T-helper 2 cell treated with Interferon-gamma antibody and Interleukin-4, amounts not matched to agents 5 μg/mL and 100 μg/mL, for 36 hours (primary cell): ENCODE measurements at places on chromosomes 7 and 10.

DNA sequence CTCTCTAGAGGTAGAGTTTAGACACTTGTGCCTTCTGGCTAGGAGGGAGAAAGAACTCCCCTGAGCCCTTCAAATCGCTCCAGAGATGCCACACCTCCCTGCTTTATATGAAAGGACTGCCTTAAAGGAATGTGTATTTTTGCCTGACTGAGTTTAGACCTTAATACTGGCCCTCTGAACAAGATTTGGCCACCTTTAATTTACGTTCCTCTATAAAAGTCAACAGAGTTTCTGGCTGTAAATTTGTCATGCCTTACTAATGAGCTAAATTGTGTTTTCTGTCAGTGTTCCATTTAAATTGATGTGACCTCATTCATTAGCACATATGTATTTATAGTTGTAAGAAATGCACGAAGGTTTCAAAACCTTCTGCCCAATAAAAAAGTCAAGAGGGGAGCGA is 48.0 kb downstream of the SEMA3C start:
- no peak for DNase-seq

DNA sequence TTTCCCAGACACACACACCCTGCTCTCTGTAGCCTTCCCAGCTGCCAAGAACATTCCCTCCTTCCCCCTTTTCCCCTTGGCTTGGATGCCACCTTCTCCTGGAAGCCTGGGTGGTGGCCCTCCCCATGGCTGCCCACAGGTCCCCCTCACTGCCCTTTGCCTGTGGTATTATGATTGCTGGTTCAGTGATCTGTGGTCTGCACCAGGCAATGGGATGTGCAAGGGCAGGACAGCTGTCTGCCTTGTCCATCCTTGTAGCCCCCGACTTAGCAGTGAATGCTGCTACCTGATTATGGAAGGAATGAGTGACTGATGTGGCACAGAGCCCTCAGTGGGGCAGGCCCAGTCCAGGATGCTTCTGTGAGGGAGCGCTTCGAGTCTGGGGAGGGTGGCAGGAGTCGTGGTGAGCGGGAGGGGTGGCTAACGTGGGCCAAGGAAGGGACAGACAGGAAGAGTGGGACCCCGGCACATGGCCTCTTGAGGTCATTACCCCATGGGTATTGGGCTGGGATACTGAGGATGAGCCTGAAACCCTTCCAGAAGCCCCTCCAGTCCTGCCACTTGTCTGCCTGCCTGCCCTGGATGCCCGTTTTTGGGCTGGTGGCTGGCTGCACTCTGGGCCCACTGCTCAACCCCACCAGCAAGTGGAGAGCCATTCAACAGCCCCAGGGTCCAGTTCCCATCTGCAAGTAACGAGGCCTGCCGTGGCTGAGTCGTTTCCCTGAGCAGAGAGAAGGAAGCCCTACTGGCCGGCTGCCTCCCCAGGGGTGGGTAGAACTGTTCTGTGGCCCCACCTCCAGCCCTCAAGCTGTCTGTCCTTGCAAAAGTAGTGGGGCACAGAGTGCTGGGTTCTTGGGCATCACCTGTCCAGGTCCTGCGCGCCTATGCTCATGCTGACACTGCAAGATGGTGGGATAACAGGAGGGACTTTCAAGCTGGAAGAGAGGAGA is 8.8 kb downstream of the CHST3 start:
- no peak for DNase-seq

- no peak for DNase-seq
These were observed 30.6 kb upstream of the CTBP2 start for GRCh38 chr10:125190946-125191345.

GRCh38 chr10:106592396-106592795 is 572.1 kb downstream of the SORCS1 start:
- DNase-seq, result no peak

DNA sequence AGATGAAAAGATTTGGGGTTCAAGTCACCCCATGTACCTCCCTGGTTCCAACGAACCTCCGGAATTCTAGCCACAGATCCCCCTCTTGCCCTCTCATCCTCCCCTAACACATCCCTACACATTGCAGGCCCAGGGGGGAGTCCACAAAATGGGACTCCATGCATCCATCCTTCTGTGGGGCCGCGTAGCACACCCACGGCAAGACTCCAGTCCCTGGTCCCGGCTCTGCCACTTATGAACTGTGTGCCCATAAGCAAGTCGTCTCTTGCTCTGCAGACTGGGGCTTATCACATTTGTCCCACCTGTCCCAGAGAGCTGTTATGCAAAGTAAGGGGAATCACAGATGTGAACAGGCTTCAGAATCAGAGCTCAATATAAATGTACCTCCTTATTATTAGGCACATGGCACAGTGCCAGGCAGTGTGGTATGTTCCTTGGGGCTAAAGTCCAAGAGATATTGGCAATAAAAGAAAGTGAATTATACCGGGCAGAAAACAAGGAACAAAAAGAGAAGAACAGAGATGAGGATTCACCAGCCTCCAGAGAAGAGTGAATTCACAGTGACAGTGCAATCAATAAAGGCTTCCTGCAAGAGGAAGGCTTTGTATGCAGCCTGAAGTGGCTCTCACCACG is 73.9 kb downstream of the KCNMA1 start:
- no peak for DNase-seq

DNA sequence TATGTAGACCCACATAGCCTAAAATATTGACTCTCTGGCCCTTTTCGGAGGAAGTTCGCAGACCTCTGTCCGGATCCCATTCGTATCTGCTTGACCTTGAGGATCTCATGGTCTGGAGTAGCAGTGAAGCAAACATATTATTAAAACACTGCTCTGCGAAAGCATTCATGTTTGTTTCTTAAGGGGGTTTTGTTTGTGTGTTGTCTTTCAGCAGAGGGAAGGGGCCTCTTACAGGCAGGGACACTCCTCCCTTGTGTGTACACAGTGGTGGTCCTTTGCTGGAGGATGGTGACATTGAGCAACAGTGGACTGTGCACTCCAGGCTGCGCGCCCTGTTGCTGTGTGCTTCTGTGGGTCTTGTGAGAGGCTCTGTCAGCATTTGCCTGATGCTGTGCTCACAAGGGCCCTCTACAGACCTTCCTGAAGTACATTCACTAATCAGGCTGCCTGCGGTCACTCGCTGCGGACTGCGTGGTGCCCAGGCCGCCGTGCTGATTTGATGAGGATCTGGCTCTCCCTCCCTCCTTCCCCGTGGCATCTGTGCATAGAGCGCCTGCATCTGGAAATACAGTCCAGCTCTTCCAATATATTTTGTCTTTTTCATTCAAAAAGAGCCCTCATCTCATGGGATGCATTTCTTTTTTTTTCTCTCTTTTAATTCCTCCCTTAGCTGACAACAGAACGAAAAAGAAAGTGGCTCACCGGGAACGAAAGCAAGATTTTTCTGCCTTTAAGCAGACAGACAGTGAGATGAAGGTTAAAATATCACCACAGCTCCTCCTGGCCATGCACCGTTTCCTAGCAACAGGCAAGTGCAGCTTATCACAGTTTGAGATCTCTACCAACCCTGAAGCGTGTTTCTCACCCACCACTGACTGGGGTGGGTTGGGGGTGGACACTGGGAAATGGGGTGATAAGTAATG is 135.8 kb downstream of the CNNM2 start:
- DNase-seq, result peak; percentile 72

GRCh38 chr7:70523249-70523988 is 608.5 kb upstream of the GALNT17 start:
- no peak for DNase-seq
